ENCODE measurements at places on chromosomes 3 and 15.
A peak's percentile ranks its signal among the peaks of the same experiment; 100 is the strongest.

DNA sequence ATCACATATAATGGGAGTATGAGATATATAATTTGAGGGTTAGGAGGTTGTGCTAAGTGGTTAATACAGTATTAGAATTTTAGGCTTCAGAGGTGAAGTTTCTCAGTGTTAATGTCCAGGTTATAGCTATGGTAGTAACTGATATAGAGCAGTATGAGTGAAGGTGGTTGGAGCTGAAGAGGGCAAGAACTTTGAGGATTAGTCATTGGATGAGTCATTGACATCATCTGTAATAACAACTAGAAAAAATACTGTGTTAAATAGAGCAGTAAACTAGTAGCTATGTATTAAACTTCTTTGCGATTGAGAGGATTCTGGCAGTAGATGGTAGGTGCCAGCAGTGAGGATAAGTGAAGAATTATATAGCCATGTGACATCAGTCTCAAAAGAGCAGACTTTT is 47.5 kb upstream of the EIF3J start:
- DNase-seq, result no peak

DNA sequence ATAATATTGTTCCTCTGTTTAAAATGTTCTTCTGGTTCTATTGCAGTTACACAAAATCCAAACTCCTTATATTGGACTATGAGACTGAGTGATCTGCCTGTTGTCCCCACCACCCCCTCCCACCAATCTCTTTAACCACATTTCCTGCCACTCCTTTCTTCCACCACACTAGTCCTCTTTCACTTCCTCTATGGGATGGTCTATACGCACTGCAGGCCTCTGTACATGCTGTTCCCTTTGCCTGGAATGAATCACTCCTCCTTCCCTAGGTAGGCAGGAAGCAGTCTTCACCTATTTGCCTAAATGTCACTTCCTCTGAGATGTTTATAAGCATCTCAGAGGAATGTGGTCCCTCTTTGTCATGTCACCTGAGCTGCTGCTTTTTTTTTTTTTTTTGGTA is 4.0 kb downstream of the MAP2K1 start:
- no peak for DNase-seq

- no peak for DNase-seq
Observed at GRCh38 chr3:152353578-152353977, 84.8 kb downstream of the MBNL1 start.

DNA sequence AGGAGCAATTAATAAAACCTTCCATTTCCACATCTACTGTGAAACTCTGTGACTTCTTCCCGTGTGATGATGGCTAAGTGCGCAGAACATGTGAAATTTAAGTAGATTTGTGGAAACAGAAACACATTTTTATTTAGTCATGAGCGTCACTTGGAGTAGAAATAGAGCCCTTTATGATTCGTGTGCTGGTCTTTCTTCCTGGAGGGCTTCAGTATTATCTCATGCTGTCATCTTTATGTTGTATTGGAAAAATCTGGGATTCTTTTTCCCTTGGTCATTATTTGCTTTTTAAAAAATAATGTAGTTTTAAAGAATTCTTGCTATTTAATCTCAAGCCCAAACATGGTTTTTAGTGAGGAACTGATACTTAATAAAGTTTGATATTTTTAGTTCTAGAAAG is 284.0 kb upstream of the CTDSPL start:
- no peak for DNase-seq

DNA sequence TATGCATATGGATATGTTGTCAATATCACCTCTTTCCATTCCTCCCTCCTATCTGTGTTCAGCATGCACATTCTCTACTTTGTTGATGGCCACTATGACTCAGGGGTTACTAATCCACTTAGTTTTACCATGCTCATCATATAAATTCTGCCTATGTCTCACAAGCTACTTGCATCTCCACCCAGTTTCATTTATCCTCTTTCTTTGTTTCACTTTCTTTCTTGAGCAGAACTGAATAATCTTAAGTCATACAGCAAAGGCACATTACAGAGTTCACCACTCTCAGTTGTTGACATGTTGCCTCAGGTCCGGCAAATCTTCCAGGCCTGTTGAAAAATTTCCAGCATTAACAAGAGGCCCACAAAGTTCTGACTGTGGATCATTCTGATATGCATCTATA is 71.5 kb downstream of the SSR3 start:
- no peak for DNase-seq

DNA sequence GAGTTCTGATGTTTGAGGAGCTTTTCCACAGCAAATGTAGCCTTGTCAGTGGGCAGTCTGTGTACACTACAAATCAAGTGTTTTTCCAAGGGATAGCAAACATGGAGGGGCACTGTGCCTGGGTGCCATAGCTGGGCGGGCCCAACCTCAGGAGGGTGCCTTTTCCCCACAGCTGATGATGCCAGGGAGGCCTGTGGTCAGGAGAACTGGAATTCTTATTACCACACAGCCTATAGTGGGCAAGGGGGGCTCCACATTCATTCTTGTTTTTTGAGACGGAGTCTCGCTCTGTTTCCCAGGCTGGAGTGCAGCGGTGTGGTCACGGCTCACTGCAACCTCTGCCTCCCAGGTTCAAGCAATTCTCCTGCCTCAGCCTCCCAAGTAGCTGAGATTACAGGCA is 41.8 kb downstream of the SYNM start:
- no peak for DNase-seq

- no peak for DNase-seq
Observed at GRCh38 chr3:48038971-48039481, 22.8 kb upstream of the MAP4 start.

- DNase-seq, result no peak
Observed at GRCh38 chr3:38173834-38174418, 8.6 kb downstream of the OXSR1 start.

DNA sequence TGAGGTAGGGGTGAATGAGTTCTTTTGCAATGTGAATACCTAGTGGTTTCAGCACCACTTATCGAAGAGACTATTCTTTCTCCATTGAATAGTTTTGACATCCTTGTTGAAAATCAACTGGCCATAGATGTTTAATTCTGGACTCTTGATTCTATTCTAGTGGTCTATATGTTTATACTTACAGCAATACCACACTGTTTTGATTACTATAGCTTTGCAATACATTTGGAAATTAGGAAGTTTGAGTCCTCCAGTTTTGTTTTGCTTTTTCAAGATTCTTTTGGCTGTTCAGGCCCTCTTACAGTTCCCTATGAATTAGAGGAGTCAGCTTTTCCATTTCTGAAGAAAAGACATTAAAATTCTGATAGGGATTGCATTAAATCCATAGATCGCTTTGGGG is 30.1 kb downstream of the MAP1A start:
- no peak for DNase-seq

- DNase-seq, result no peak
Observed at GRCh38 chr15:59439576-59439975, 1.6 kb downstream of the FAM81A start.

- DNase-seq, result no peak
Observed at GRCh38 chr3:4174791-4175190, 128.4 kb upstream of the SETMAR start.

DNA sequence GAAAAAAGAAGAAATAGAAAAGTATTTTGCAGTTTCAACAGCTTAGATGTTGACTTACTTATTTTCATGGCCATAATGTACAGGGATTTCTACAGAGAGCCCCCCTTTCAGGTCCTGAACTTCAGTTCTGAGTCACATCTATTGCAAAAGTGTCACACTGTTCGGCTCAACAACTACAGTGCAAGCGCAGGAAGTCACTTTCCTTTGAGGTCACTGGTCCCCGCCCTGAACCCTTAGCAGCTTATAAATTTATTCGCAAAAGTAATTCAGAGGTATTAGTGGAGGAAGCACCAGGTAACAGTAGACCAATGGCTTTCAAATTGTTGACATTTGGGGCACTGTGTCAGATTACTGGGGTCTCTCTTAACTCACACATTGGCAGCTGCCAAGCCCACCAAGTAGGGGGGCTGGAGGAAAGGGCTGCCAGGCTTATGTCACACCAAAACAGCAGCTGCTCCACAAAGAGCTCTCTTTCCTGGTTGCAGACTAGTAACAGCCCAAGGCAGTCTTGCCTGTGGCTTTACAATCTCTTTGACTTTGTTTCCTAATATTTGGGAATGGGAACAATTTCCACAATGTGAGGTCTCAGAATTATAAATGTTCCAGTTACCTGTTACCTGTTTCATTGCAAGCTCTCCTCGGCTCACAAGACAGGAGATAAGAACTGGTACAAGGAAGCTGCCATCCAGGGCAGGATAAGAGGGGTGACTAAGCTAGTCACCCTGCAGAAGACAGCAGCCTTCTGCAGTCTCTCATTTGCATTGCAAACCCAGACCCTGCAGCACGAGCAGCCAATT is 130.2 kb upstream of the STRIT1 start:
- DNase-seq, result no peak

GRCh38 chr3:123803521-123803920 is 80.6 kb downstream of the MYLK start:
- DNase-seq, result no peak

GRCh38 chr3:72145506-72146380 is 360.8 kb upstream of the PROK2 start:
- no peak for DNase-seq

DNA sequence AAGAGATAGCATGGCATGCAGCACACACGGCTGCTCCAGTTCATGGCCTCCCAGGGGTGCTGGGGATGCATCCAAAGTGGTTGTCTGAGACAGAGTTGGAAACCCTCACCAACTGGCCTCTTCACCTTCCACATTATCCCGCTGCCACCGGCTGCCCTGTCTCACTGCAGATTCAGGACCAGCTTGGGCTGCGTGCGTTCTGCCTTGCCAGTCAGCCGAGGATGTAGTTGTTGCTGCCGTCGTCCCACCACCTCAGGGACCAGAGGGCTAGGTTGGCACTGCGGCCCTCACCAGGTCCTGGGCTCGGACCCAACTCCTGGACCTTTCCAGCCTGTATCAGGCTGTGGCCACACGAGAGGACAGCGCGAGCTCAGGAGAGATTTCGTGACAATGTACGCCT is 4.8 kb downstream of the CIB1 start:
- no peak for DNase-seq

GRCh38 chr3:141216975-141217374 is 14.7 kb upstream of the PXYLP1 start:
- no peak for DNase-seq

DNA sequence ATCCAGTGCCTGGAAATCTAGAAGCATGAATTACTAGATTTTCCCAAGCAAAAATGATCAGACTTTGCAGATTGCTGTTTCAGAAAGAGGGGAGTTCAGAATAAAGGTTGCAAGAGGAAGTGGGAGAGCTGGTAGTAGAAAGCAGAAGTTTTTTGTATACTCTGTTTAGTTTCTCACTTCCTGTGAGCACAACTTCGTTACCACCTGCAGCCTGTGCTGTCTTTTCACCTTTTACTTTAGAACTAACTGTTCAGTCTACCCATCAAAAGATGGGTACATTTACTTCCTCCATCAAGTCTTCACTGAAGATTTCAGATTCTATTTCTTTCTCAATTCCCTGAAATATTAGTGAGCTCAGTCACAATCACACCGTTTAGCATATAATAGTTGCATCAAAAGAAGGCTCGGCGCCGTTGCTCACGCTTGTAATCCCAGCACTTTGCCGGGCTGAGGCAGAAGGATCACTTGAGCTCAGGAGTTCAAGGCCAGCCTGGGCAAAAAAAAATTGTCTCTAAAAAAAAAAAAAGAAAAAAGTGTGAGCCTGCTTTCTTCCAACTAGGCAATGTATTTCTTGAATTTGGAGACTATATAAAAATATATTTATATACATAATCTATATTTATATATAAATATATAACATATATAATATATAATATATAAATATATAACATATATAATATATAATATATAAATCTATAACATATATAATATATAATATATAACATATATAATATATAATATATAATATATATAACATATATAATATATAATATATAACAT is 1.8 kb upstream of the CEP97 start:
- no peak for DNase-seq

DNA sequence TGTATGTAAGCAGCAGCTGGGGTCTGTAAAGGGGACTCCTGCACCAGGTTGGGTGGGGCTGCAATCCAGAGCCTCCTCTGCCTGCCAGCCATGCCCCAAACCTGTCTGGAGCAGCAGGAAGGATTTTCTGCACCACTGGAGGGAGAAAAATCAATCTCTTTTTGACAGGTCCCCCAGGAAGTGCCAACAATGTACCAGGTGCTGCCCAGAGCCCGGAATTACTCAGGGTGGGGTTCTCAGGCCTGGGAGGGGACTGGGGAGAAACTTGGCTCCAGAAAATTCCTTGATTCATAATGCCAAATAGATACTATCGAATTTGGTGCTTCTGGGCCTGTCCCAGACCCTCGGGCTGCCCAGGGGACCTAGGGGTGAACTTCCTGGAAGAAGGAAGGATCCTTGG is 52.6 kb downstream of the WNT7A start:
- no peak for DNase-seq

DNA sequence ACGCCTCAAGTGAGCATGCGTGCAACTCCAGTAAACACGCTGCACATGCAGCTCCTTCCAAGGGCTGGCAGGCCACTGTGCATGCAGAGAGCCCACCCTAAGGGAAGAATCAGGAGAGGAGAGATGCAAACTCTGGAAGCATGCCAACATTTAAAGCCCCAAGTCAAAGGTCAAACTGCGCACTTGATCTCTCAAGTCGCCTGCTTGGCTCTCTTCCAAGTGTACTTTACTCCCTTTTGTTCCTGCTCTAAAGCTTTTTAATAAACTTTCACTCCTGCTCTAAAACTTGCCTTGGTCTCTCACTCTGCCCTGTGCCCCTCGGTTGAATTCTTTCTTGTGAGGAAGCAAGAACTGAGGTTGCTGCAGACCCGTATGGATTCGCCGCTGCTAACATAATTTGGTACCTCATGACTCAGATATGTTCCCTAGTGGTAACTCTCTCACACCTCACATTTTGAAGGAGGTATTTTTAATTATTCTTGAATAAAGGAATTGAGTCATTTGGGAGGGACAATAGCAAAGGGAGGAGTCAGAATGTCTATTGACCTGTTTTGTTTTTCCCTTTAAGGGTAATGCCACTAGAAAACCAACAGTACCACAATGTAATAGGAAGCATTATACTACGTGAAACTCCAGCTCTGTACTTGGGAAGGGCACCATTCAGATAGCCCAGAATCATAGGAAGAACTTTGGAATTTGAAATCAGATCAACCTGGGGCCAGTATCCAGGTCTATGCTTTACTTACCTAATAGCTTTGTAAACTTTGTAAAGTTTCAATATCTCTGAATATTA is 19.6 kb upstream of the DGKG start:
- no peak for DNase-seq

GRCh38 chr3:51343918-51344687 is 41.0 kb upstream of the MANF start:
- DNase-seq, result no peak

GRCh38 chr3:99875929-99876841 is 58.5 kb downstream of the CMSS1 start:
- DNase-seq, result peak; percentile 55

- DNase-seq, result no peak
Observed at GRCh38 chr3:66438046-66438445, 62.8 kb downstream of the LRIG1 start.

- DNase-seq, result no peak
Observed at GRCh38 chr3:126356373-126357264, 589 bp downstream of the KLF15 start.
